ENCODE measurements at places on chromosomes 16 and 17.

DNA sequence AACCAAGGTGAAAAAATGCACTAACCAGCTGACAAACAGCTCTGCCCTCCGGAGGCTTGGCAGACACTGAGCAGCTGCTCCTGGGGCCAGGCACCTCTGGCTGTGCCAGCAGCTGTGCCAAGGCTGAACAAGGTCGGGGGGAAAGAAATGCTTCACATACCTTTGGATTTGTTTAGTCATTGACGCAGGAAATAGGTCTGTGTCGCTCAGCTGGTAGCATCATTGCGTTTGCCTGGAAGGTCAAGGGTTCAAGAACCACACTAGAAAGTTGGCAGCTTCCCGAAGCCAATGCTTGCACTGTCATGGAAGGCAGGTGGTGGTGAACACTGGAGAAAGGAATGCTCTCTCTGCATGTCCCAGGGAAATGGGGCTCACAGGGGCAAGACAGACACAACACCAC lies 63.5 kb downstream of the PCTP start:
- DNase-seq = no peak

GRCh38 chr17:15039366-15039765 lies 225.8 kb downstream of the PMP22 start:
- no peak for DNase-seq

GRCh38 chr17:16048811-16049449 lies 49.3 kb downstream of the TTC19 start:
- DNase-seq = no peak

- no peak for DNase-seq
These were observed 1.2 kb downstream of the SREBF1 start for GRCh38 chr17:17835415-17836249.

GRCh38 chr16:84239141-84239769 lies 557 bp downstream of the KCNG4 start:
- no peak for DNase-seq

- no peak for DNase-seq
These were observed 174.0 kb downstream of the IRX3 start for GRCh38 chr16:54112451-54113206.
